Airway epithelial cell (primary cell): ENCODE measurements at places on chromosomes 12 and 14. TPM values are rescaled to one million over a fixed set of nuclear protein-coding genes. Genes with fewer than 3 reads are reported as not detected.

TAS2R30 gene
- 0.56 TPM in 1 of 2 replicates, not detected in the other for total RNA-seq

KRT83 gene
- total RNA-seq: not detected in 2 replicates

ZDHHC17 gene
- 6.5 and 10.4 TPM in 2 replicates for total RNA-seq

PKP2 gene
- total RNA-seq: 18.5 and 29.6 TPM in 2 replicates

GRIP1 gene
- total RNA-seq: 3.6 and 3.7 TPM in 2 replicates

LRRC43 gene
- total RNA-seq: not detected in 2 replicates

AMDHD1 gene
- total RNA-seq: 0.07 TPM in 1 of 2 replicates, not detected in the other

ITGB7 gene
- total RNA-seq: 4.7 and 5.2 TPM in 2 replicates

ACOT6 gene
- total RNA-seq: 0.28 TPM in 1 of 2 replicates, not detected in the other

MORN3 gene
- 0.21 TPM in 1 of 2 replicates, not detected in the other for total RNA-seq

GSG1 gene
- not detected in 2 replicates for total RNA-seq

NXPH4 gene
- total RNA-seq: 6.2 and 9.3 TPM in 2 replicates

NUAK1 gene
- 8.0 and 21.9 TPM in 2 replicates for total RNA-seq

GPR162 gene
- 0.09 and 0.21 TPM in 2 replicates for total RNA-seq

GPD1 gene
- 0.14 TPM in 1 of 2 replicates, not detected in the other for total RNA-seq

TAS2R9 gene
- total RNA-seq: not detected in 2 replicates

HOXC12 gene
- not detected in 2 replicates for total RNA-seq

MFAP5 gene
- 13.8 and 15.3 TPM in 2 replicates for total RNA-seq
